Activated CD8-positive, alpha-beta memory T cell treated with anti-CD3 and anti-CD28 coated beads for 4 hours (primary cell): ENCODE measurements at places on chromosomes 3 and 15.

DNA sequence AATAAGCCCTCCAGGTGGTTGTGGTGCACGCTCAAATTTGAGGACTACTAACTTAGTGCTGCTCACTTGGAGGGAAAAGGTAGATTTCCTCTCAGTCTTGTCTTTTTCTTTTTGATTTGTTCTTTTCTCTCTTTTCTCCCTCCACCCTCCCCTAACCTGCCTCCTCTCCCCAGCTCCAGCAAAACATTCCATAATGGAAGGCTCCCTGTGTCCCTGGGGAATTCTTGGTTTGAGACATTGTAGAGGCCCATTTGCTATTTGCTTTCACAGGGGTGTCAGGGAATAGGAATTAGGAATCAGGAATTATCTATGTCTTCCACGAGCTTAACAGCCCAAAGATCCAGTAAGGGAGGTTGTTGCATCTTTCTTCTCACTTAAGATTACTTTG, 136.8 kb upstream of the UMPS start:
- no peak for DNase-seq

DNA sequence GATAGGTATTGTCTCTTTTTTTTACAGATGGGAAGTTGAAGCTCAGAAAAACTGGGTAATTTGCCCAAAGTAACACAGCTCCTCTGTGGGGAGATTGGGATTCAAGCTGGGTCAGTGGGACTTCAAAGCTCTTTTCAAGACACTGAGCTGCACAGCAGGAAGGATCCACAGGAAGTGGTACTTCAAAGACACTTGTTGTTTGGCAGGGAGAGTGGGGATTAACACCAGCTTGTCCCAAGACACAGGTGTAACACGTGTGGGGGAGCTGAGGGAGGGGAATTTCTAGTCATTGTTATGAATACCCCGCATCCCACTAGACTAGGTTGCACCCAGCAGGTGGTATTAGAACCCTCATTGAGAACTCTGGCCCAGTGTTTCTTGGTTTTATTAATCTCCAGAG, 116.0 kb downstream of the FOXB1 start:
- DNase-seq = no peak

DNA sequence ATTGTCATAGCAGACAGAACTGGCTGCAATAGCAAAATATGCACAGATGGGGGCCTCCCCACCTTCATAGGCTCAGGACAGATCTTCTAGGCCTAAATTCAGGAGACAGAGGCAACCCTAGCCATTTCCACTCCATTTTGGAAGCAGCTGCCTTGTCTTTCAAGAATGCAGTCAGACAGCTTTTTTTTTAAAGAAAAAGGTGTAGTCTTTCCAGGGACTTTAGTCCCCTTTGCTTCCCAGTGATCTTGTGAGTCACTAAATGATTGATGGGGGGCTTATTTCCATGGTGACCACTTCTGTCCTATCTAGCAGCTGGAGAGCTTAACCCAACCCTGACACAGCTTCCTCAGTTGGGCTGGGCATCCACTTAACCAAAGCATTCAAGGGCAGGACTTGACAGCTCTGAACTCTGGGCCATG, 165.9 kb downstream of the TPRG1 start:
- no peak for DNase-seq

DNA sequence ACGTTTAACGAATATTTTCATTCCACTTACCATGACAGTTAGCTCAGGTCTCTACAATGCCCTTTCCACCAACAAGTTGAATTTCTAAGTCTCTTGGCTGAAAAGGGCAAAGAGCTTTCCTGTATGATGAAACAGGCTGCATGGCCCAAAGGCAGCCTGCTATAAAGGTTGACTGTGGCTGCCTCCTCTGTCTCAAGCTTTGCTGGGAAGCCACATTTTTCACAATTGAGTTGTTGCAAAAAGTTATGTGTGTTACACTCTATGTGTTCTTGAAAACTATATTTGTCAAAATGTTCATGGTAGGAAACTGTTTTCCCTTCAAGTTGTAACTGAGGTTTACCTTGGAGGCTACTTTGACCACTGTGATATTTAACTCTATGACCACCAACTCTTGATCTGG, 49.5 kb downstream of the DZIP1L start:
- no peak for DNase-seq

GRCh38 chr15:95663156-95664100, 667.1 kb upstream of the NR2F2 start:
- no peak for DNase-seq

DNA sequence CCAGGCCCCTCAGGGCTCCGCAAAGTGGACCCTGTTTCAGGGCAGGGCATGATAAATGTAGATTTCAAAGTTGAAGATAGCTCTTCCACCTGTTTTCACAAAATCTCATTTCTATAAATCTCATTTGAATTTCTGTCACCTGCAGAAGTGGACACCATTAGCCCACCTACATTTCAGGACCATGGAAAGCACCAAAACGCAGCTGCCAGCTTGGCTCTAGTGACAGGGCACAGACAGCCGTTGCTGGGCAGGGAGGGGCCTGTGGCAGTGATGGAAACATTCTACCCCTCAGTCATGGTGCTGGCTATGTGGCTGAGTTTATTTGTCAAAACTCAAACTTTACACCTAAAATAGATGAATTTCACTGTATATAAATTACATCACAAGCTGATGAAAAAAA, 40.4 kb downstream of the PRR23E start:
- DNase-seq = no peak

DNA sequence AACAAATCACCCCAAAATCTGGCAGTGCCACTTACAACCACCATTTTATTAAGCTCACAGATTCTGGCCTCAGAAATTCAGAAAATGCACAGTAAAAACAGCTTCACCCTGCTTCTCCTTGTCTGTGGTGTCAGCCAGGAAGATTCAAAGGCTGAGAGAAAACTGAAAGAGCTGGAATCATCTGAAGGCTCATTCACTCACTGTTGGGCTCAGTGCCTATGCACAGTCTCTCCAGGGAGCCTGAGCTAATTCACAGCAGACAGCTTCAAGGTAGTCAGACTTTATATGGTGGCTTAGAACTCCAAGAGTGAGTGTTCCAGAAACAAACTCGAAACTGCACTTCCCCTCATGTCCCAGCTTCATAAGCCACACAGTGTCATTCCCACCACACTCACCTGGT, 16.5 kb upstream of the PLOD2 start:
- no peak for DNase-seq

DNA sequence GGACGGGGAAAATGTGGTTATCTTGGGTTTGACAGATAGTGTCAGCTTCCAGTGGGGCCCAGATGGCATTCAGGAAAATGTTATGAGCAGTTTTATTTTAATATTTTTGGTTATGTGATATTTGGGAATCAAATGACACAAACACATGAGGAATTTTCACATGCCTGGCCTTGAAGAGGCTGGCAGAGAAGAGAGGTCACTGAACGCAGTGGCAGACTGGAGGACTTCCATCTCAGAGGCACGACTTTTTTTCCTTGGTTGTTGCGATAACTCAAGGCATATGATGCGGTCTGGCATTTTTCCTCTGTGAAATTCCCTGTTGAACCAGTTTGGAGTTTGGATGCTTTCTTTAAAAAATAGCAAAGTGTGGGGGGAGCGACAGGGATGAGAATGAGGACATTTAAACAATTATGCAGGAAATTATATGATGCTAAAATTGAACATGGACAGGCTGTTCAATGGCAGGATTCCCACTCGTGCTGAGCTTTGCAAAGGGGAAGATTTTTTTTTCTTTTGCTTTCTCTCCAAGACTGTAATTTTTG, 36.9 kb upstream of the ARPP21 start:
- no peak for DNase-seq

DNA sequence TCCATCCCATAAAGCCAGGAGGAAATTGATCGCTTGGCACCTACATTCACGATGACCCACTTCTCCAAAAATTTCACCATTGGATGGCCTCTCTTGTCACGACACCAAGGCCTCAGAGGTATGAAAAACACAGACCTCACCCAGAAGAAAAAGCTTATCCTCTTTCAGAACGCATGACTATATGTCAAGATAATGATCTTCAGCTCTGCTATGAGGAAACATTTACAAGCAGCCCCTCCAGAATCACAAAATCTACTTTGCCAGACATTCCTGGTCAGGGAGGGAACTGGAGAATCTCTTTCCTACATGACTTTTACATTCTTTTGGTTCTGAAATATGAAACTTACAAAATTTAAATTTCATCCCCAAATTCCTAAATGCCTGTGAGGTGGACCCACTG, 122.7 kb downstream of the WNT5A start:
- DNase-seq = no peak

- no peak for DNase-seq
Measured at GRCh38 chr15:89116404-89116803, 28.1 kb downstream of the ABHD2 start.
